Activated naive CD8-positive, alpha-beta T cell treated with anti-CD3 and anti-CD28 coated beads for 36 hours (primary cell): ENCODE measurements at places on chromosomes 6 and 20.

GRCh38 chr6:31092769-31093505, 19.4 kb downstream of the C6orf15 start:
- no peak for DNase-seq

GRCh38 chr20:11807054-11808048, 110.3 kb upstream of the BTBD3 start:
- DNase-seq: no peak

DNA sequence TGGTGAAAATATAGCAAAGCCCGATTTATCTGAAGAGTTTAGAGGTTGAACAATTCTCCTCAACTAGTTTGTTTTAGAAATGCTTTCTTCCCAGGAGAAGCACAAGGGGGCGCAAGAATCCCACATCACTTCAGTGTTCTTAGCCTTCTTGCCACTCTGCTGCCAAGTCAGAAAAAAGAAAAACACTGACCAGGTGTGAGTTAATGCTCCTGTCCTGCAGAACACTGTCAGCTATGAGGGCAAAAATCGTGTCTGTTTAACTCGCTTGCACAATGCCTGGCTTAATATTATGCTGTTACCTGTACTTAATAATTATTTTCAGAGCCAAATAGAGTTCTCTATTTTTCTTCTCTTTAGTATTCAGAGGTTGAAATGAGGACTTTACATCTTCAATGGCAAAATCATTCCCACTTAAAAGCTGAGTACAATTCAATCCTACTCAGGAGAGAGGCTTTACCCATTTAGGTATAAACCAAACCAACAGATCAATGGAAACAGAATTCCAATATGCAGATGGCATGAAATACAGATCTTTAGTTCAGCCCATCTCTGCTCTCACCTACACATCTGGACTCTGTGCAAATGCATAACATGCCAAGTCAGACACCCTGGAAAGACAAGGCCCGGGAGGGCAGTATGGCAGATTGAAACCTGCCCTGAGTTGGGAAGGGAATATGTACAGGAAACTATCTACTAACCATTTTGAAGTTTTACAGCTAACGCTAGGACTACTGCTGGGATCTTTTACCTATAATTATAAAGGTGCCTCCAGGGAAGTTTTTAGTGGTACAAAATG, 71.4 kb upstream of the TULP1 start:
- DNase-seq: peak; percentile 57

DNA sequence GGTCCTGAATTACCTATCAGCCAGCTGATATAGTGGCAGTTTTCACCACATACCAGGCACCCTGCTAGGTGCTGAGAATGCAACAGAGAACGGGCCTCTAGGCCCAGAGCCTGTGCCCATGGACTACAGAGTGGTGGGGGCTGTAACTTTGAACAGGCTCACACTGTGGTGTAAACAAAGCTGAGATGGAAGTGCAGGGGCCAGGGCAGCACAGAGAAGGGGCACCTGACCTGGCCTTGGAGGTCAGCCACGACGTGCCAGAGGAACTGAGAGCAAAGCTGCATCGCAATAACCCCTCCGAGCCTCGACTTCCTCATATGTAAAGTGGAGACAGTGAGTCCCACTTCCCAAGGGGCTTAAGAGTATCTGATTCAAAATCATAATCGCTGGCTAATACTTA, 105.8 kb downstream of the MAFB start:
- no peak for DNase-seq
